ENCODE measurements at places on chromosomes 2 and 18. TPM values are rescaled to one million over a fixed set of nuclear protein-coding genes. Genes with fewer than 3 reads are reported as not detected.

Gene ST8SIA3
- 0.28 TPM for polyA plus RNA-seq

Gene ATOH8
- 6.4 TPM for polyA plus RNA-seq

Gene MEX3C
- polyA plus RNA-seq, result 25.1 TPM

GRCh38 chr18:39611381-39612100, 2045.9 kb upstream of the CELF4 start:
- no peak for DNase-seq
- H3K27ac ChIP-seq, result no peak overlapping the region
- no peak overlapping the region for H3K4me3 ChIP-seq
- H3K36me3 ChIP-seq, result no peaks in the 10 kb centered on the region

GRCh38 chr2:83967854-83968253, 491.2 kb downstream of the SUCLG1 start:
- no peaks in the 10 kb centered on the region for H3K27me3 ChIP-seq
- DNase-seq, result no peak
- no peaks in the 10 kb centered on the region for H3K4me1 ChIP-seq

DNA sequence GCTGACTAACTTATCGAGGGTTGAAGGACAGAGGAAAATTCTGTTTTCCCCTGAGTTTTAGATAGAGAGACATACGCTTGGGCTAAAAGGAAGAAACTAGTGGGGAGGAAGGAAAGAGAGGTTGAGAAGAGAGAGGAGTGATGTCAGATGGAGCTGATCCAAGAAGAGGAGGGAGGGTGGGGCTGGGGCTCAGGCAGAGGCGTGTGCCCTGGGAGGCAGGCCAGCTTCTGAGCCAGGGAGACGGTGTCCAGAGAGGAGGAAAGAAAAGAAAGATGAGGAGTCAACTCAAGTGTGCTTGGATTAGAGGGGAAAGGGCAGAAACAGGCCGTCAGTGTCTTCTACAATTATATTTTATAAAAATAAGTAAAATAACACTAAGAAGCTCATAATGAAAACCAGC, 56.2 kb downstream of the EMILIN2 start:
- peaks cover 13% of the 10 kb centered on the region for H3K4me1 ChIP-seq
- no peak overlapping the region for H3K27ac ChIP-seq
- no peak overlapping the region for H3K4me3 ChIP-seq
